ENCODE measurements at places on chromosomes 1 and 21.
A peak's percentile ranks its signal among the peaks of the same experiment; 100 is the strongest.

- DNase-seq, result no peak
These were observed 37.1 kb downstream of the PRRX1 start for GRCh38 chr1:170700842-170701615.

DNA sequence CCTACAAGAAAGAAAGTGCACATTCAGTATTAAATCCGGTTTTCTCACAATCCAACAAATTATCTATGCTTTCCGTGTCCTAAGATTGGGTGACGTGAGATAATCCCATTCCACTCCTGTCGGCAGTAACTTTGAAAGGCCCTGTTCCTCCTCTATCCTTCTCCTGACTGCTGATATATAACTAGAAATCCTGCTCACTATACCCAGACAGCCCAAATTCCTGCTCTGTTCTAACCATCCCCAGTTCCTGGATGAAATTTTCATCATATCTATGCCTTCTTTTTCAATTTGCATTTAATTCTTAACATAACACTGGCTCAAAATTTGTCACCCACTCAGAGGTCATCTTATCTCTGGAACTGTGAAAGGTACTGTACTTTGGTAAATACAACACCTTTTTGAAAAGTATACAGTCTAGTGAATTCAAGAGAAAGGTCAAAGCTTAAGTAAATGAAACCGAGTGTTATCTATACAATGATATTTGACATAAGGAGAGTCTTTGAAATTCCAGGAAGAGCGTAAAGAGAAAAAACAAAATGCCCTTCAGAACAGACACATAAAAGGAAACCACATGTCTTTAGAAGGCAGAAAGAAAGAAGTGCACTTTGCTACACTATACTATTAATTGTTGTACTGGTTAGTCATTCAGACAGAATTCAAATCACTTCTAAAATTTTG is 200.5 kb upstream of the NEGR1 start:
- DNase-seq, result no peak

GRCh38 chr1:213568929-213569815 is 418.6 kb upstream of the PROX1 start:
- DNase-seq, result no peak

GRCh38 chr1:102853136-102853535 is 255.2 kb downstream of the COL11A1 start:
- no peak for DNase-seq

DNA sequence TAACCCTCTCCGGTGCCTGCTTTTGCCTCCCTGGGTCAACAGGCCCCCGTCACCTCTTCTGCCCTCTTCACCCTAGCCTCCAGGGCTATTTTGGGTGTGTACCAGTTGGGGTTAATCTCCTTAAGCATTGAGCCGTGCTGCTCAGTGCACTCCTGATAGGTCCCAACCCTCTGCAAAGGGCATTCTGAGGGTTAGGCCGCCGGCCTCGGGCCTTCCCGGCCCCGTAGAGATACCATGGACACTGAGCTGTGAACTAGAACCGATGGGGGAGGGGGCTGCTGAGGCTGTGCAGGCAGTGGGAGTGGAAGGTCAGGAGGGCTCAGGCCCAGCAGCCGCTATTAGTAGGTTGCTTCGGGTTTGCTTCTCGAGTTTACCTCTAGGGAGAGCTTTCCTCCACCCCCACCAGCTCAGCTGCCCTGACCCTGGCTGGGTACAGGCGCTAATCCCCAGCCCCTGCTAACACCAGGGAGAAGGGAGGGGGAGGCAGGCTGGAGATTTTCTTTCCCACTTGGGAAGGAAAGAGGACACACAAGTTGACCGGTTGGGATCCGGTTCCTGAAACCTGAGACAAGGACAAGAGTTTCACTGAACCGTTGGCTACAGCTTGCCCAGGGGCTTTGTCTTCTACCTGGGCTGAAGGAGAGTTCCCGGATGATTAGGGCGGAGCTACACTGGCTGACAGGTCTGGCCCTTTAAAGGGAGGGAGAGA is 4.8 kb downstream of the LMOD1 start:
- DNase-seq, result no peak

DNA sequence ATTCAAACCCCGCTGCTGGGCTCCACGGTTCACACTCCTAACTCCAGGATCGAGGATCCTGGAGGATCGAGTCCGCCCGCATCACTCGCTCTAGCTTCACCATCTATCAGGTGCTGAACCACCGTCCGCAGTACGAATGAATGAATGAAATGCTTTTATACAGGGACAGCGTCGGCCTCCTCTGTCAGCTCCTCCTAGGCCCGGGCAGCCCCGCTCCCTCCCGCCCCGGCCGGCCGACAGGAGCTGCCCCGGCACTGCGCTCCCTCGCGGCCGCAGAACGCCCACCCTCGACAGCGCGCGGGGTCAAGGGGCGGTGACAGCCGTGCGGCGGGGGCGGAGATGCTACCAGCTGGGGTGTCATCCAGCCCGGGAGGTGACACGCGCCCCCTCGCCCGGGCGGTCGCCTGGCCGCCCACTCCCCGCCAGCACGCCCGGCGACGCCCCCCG is 520 bp downstream of the ZBTB17 start:
- DNase-seq, result no peak

GRCh38 chr1:172268237-172268636 is 152.2 kb upstream of the C1orf105 start:
- no peak for DNase-seq

DNA sequence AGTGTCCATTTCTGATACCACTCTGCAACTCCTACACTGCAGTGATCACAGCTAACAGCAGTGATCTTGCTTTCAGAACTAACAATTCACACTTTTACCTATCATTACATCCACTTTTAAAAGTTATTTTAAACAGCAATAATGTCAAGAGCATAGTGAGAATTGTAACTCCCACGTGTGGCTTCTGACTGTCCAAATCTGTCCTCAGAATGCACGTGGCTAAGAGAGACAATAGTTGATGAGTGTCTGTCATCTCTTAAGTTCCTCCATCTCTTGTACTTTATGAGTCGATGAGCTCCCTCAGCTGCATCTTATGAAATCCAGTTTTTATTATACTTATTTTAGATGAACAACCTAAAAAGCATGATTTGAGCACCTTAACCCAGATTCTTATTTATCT is 16.5 kb upstream of the CFHR5 start:
- no peak for DNase-seq

GRCh38 chr21:43861706-43862105 is 3.3 kb upstream of the AGPAT3 start:
- no peak for DNase-seq

DNA sequence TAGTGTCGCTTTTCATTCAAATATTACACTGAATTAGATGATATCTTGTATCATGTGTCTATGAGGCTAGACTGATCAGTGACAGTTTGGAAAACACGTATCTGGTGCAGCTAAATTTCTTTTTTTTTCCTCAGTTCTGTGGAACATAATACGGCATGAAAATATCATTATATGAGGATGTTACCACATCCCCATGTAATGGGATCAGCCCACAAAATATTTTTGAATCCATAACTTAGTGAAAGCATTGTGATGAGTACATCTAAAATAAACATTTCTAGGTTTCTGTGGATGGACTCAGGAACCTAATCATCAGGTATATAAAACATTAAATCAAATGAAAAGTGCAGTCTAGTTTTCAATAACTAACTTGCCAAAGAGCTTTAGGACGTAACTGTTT is 356.3 kb downstream of the USP25 start:
- DNase-seq, result no peak

DNA sequence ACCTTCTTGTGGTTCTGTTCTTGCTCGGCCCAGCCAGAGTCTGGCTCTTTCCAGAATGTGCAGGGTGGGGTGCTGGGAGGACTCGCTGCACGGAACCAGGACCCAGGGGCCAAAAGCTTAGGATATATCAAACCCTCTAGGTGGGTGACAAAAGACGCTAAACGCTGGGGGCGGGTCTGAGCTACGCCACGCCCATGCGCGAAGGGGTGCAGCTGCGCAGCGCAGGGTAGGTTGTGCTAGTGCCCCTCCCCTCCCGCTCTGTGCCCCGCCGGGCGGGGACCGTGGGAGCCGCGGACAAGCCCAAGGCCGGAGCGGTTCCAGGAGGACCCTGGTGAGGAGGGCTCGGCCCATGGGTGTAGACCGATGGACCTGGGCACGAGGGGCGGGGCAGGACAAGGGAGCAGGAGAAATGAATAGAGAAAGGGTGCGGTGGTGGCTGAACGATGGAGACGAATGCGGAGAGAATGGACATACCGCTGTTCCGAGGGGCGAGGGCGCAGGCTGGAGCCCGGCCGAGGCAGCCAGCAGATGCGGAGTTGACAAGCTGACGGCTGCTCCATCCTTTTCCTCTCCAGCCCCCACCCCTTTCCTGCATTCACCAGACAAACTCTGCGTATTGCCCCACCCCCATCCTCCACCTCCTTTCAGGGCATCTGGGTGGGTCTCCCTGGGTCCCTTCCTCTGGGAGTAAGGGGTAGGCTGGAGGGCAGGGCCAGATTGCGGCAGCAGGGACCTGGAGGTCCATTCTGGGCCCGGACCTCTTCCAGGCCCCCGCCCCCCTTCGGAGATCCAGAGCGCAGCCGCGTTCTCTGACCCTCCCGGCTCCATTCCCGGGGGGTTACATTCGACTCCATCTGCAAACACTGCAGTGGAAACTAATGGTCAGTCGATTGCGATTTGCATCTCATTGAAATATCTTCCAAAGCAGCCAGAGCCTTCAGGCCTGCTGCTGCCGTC is at the start of gene RUSC1:
RUSC1 (plus strand) TSS at position 234 of the 957 bp plus-strand sequence. CDS start 880 bp downstream, outside the sequence.
- DNase-seq, result no peak

- no peak for DNase-seq
These were observed 27.3 kb downstream of the PTTG1IP start for GRCh38 chr21:44846224-44846484.

GRCh38 chr21:41699311-41699710 is 67.5 kb downstream of the RIPK4 start:
- no peak for DNase-seq

DNA sequence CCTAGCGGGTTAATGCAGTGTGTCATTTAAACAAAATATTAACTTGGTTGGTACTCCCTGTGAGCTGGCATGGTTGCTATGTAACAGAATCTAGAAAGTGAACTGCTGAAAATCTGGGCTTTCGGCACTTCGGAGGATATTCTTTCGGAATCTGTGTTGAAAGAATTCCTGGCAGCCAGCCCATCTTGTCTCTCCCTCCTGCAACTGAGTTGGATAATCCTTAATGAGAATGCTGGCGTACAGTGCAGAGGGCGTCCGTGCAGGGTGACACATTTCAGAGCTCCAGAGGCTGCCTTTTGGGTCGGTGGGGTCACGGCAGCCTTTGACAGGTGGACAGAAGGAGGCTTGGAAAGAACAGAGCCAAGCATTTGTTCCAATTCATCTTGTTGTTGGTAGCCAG is 3.7 kb downstream of the KAZN start:
- no peak for DNase-seq

DNA sequence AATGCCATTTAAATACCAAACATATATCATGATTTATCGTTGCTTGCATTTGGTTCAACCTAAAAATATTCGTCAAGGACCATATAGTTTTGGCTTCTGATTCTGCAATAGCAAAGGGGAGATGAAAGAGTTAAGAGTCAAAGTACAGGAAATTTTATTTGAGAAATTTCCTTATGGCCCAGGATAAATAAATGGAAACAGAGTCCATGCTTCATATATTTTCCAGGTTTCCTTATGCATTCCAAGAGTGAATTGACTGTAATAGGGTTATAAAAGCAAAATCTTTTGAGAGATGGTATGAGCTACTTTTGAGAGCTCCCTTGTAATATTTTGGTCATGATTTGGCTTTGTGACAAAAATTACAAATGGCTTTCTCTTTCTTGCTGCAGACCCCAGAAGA is 140.1 kb downstream of the HMCN1 start:
- no peak for DNase-seq

GRCh38 chr1:234987415-234988154 is 141.1 kb downstream of the TOMM20 start:
- peak; percentile 55 for DNase-seq

- DNase-seq, result no peak
These were observed 31.9 kb downstream of the CDCP2 start for GRCh38 chr1:54120698-54121481.

DNA sequence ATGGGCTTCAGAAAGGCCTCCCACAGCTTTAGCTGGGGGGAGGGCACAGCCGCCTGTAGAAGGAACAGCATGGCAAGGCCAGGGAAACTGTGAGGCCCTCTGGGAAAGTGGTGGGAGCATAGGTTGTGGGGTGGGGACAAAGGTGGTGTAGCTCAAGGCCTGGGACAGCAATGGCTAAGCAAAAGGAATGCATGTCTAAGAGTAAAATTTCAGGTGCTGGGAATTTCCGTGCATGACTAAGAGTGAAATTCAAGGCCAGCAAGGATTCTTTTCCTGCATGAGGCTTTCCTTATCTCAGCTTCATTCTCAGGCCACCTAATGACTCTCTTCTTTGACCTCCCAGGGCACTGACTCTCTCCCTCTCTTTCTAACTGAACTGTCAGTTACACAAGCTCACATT is 86.5 kb upstream of the WNT4 start:
- DNase-seq, result peak; percentile 2

- DNase-seq, result no peak
These were observed 674.6 kb downstream of the PTPRC start for GRCh38 chr1:199313444-199313843.

DNA sequence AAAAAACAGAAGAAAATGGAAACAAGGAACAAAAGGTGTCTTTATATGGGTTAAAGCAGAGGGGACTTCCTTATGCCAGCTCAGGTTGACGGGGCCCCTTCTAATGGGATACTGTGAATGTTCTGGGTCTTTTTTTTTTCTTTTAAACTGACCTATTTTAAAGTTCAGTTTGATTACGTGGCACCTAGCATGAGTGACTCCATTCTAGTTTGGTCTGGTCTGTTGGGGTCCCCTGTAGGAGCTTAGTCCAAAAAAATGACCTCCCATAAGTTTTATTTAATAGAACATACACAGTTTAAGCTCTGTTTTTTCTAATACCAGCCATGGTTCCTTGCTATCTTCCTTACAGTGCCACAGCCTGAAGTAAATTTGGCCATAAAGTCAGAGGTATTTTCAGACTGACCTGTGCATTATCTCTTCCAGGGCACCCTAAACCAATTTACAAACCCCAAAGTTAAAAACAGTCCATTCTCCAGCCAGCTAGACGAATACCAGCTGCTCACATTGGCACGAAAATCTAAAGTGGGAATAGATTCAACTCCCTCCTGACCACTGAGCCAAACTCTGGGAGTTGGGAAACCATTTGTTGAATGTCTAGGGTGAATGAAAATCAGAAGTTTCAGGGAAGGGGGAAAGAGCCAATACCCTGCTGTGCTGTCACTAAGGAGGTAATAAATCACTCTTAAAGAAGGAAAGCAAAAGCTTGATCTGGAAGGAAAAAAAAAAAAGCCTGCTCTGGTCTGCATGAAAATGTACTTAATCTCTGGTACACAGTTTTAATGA is 42.4 kb downstream of the AKNAD1 start:
- no peak for DNase-seq

- DNase-seq, result no peak
These were observed 175.4 kb downstream of the SEC16B start for GRCh38 chr1:177794376-177794991.

- no peak for DNase-seq
These were observed 28.0 kb downstream of the SLAMF1 start for GRCh38 chr1:160618763-160619274.

DNA sequence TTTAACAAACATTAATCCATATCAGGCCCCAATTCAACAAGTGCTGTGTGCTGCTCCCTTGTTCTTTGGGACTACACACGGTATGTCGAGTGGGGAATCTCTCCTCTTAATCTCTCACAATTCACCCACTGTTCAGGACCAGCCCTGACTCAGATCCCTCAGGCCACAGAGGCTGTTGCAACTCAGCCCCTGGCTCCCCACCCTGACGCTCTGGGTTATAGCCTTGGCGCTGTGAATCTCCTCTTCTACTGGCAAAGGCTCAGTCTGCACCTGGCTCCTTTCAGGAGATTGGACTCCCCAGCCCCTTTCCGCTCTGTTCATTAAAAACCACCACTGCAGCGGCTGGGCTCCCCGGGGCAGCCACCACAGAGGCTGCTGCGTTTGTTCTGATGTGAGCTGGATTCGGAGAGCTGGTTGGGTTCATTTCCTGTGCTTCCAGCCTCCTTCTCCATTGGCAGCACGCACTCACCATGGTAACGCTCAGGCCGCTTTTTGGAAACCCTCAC is 13.0 kb downstream of the CAPN8 start:
- no peak for DNase-seq
